Activated T-helper 1 cell treated with anti-CD3 and anti-CD28 coated beads, Interleukin-2, amount 50 U/mL, for 16 hours (primary cell): ENCODE measurements at places on chromosomes 2 and 18.

DNA sequence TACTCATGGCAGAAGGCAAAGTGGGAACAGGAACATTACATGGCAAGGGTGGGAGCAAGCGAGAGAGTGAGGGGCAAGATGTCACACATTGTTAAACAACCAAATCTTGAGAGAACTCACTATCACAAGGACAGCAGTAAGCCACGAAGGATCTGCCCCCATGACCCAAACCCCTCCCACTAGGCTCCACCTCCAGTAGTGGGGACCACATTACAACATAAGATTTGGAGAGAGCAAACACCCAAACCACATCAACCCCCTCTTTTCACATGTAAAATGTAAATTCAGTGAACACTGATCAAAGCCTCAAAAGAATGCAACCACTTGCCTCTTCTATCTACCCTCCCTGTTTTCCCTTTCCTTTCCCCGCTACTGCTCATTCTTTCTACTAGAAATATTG, 43.6 kb upstream of the TNP1 start:
- no peak for DNase-seq

GRCh38 chr2:173990970-173991819, 26.0 kb upstream of the SP3 start:
- DNase-seq: no peak

- DNase-seq: no peak
Measured at GRCh38 chr2:156115338-156115737, 217.2 kb downstream of the NR4A2 start.

GRCh38 chr2:15584767-15585469, 6.8 kb upstream of the DDX1 start:
- no peak for DNase-seq

DNA sequence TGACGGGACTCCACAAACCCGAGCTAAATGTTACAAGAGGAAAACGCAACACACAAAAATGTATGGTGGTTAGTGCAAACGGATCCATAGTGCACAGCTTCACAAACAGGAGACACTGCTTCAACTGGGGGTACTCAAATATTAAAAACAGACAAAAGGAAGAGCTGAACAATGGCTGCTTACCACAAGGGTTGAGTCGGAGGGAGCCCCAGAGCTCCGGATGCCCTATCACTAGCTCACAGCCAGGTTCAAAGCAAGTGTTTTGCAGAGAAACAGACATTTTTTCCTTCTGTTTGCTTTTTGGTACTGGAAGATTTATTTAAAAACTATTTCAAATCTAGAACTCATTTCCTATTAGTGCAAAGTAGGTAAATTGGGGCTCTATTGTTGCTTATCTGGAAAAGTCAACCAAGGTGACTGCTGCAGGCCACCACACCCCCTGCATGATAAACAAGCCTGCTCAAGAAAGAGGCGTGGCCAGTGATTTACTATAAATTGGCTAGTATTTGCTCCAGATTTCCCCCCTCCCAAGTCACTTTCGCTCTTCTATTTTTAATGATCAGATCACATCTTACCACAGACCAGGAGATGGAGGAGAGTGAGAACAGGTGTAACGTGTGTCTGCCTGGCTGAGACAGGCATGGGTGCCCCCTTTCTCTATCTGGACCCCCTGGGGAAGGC, 46.5 kb downstream of the ZAP70 start:
- DNase-seq: no peak

- DNase-seq: no peak
Measured at GRCh38 chr2:111678651-111679050, 205.3 kb downstream of the ANAPC1 start.

GRCh38 chr2:158948964-158949699, 19.3 kb upstream of the TANC1 start:
- no peak for DNase-seq

DNA sequence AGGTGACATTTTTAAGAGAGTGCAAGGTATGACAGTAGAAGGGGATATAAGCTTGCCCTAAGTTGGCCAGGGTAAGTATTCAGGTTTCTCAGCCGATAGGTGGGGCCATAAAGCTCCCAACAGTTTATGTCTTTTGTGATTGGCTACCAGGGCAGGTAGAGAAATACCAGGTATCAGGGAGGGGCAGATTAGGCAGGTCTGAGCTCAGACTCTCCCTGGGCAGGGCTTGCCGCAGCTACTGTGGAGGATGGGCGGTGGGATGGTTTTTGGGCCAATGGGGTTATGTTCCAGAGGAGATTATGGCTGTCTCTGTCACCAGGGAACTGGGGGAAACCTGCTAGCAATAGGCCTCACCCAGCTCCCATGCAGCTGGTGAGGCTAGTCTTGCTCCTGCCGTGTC, 211.6 kb downstream of the PTH2R start:
- DNase-seq: no peak

GRCh38 chr2:17035010-17035409, 369.4 kb upstream of the CYRIA start:
- no peak for DNase-seq

DNA sequence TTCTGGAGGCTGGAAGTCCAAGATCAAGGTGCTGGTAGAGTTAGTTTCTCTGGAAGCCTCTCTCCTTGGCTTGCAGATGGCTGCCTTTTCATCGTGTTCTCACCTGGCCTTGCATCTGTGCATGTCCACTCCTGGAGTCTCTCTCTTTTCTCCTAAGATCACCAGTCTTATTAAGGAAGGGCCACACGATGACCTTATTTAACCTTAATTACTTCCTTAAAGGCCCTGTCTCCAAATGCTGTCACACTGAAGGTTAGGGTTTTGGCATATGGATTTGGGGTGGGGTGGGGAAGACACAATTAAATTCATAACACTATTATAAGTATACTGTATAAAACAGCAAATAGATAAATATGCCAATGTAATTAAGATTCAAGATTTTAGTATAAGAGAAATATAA, 402.4 kb upstream of the HS6ST1 start:
- no peak for DNase-seq

DNA sequence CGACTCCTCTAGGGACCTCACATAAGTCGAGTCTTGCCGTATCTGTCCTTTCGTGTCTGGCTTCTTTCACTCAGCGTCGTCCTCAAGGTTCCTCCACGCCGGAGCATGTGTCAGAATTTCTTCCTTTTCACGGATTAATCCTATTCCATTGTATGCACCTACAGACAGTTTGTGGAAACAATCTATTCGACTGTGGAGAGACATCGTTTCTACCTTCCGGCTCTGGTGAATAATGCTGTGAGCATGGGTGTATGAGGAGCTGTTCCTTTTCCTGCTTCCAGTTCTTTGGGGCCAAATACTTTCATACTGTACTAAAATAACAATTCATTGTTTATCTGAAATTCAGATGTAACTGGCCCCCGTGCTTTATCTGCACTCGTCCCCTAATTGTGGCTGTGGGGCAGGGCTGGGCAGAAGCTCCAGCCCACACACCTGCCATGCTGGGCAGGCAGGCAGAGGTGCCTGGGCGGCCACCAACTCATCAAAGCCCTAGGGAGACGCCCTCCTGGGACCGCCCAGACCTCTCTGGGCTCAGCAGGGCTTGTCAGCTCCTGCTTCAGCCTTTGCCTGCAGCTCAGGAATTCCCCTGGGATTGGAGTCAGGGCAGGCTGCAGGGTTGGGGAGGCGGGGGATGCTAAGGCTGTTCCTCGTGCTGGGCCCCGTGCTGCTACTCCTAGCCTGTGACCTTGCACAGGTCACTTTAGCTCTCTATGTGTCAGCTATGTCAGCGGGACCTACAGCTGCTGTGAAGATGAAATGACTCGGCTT, 14.5 kb downstream of the GPC1 start:
- DNase-seq: no peak

- no peak for DNase-seq
Measured at GRCh38 chr2:234770031-234770506, 181.7 kb upstream of the SH3BP4 start.

GRCh38 chr18:23406271-23406787, 46.8 kb upstream of the RIOK3 start:
- DNase-seq: no peak
